MM.1S (cell line): ENCODE measurements at places on chromosomes 2 and 18.

DNA sequence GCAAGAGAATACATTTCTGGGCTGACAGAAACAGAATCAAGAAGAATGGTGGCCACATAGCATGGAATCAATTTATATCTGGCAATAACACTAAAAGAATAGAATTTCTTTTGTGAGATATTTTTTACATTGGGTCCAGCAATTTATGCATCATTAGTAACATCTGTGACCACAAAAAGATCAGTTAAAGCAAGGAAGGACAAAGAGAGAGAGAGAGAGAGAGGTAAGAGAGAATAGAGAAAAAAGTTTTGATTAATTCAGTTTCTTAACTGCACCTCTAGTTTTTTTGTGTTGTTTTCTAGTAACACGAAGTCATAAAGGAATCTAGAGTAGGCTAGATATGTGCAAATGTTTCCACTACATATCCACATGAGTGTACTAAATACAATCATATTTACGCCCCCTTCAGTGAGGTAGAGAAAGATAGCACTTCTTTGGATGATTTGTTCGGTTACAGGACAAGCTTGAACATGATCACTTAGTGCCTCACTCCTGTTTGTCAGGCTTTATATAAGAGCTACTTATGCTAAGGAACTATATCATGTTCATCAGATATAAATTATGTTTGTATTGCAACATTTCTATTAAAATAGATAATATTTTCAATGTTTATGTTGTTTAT, 247.4 kb upstream of the COL3A1 start:
- no peak for DNase-seq

DNA sequence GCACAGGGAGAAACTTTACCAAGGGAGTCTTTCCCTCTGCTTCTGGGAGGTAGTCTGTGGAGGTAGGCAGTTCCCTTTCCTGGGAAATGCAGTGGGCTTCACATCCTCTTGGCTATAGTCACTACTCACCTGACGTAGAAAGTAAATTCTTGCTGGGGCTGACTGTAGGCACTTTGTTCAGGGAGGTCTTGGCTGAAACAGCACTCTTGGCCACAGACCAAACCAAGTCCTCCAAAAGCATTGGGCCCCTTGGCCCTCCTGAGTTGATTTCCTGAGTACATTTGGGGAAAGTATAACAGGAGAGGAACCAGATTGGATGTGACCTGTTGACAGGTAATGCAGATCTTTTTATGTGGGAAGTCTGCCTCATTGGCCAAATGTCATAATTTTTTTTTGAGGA, 108.9 kb downstream of the MGAT5 start:
- DNase-seq, result no peak

- DNase-seq, result no peak
Measured at GRCh38 chr2:57182916-57183315, 863.7 kb upstream of the VRK2 start.

DNA sequence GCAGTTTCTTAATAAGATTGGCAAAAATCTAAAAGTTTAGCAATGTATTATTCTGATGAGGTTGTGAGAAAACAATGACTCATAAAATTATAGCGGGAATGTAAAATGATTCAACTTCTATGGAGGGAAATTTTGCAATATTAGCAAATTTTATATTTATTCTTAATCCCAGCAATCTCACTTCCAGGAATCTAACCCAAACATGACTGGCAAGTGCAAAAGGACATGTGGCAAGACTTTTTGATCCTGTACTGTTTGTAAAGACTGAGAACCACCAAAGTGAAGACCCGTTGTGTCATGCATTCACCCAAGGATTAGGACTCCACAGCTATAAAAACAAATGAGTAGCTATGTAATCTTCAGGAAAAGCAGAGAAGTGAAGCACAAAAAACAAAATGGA, 234.8 kb upstream of the KYNU start:
- DNase-seq, result no peak

DNA sequence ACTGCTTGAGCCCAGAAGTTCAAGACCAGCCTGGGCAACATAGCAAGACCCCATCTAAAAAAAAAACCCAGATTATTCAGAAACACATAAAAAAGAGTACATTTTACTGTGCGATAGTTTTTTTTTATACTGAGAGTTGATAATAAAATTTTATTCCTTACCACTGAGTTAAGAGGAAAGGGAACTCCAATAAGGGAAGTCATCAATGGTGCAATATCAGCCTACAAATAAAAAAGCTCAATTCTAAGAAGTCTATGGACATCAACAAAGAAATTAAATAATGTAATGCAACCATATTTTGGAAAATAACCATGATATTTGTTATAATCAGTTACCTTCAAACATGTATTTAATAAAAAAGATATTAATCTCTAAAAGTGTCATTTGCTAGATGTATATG, 46.6 kb downstream of the PIGN start:
- no peak for DNase-seq

DNA sequence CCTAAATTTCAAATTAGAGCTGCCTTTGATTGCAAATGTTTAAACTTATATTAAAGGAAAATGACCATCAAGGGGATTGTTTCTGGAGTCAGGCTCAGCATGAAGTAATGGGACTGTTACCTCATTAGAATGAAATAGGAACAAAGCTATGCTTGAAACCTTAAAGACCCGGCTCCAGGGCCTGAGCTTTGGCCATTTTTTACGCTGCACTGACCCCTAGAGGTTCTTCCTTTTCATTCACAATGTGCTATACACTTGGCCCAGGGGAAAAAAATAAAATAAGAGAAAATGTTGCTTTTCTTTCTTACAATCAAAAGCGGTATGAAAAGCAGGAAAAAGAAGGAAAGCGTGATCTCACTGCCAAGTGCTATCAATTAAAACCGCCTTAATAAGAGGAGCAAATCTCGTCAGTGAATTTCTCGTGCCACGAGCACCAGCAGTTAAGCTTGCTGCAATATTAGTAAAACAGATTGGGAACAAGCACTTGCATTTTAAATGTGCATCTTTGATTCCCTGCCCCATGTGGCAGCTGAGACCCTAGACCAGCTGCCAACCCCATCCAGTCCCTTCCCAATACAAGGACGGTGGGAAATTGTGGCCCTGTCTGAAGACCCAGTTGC, 96.6 kb downstream of the MBD2 start:
- DNase-seq, result peak; percentile 47

- DNase-seq, result no peak
Measured at GRCh38 chr2:55999790-56000189, 76.2 kb upstream of the EFEMP1 start.

DNA sequence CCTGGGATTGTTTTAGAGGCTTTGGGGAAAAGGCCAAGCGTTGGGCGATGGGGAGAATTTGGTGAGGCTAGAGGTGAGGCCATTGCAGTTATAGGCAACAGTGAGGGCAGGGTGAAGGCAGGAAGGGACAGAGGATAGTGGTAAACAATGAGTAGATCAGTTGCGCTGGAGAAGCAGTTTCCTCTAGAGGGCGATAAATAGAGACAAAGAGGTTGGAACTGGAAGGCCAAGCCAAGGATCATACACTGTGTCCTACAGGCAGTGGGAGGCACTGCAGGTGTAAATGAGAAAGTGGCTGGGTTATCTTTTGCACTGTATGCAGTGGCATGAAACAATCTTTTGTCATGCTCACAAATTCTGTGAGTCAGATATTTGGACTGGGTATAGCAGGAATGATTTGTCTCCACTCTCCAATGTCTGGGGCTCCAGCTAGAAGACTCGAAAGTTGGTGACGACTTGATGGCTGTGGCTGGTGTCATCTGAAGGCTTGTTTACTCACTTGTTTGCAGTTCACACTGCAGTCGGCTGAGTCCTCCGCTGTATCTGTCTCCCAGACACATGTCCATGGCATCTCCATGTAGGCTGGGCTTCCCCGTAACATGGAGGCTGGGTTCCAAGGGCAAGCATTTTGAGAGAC, 82.1 kb downstream of the TNP1 start:
- peak; percentile 66 for DNase-seq

DNA sequence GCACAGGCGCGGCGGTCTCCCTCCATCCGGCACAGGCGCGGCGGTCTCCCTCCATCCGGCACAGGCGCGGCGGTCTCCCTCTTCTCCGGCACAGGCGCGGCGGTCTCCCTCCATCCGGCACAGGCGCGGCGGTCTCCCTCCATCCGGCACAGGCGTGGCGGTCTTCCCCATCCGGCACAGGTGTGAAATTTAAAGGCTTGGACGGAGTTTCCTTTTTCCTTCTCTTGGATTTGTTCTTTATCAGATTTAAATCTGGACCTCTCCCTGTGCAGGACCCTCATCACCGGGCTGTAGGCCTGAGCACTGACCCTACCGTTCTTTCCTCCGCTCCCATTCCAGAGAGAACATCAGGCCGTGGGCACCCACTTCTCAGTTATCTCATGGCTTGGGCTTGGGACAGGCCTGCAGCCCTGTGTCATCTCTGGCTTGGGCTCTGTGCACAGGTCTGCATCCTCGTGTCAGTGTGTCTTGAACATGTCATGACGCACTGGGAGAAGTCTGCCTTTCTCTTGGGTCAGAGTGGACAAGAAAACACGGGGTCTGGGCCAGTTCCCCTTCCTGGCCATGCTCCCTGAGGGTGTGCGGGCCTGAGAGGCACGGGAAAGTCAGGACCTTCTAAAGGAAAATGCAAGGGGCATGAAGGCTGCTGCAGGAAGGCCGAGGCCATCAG, 53.9 kb upstream of the PXDN start:
- no peak for DNase-seq

GRCh38 chr2:219698748-219699439, 71.5 kb downstream of the SLC4A3 start:
- DNase-seq, result no peak

- no peak for DNase-seq
Measured at GRCh38 chr2:25339211-25339674, 2.5 kb downstream of the DNMT3A start.

DNA sequence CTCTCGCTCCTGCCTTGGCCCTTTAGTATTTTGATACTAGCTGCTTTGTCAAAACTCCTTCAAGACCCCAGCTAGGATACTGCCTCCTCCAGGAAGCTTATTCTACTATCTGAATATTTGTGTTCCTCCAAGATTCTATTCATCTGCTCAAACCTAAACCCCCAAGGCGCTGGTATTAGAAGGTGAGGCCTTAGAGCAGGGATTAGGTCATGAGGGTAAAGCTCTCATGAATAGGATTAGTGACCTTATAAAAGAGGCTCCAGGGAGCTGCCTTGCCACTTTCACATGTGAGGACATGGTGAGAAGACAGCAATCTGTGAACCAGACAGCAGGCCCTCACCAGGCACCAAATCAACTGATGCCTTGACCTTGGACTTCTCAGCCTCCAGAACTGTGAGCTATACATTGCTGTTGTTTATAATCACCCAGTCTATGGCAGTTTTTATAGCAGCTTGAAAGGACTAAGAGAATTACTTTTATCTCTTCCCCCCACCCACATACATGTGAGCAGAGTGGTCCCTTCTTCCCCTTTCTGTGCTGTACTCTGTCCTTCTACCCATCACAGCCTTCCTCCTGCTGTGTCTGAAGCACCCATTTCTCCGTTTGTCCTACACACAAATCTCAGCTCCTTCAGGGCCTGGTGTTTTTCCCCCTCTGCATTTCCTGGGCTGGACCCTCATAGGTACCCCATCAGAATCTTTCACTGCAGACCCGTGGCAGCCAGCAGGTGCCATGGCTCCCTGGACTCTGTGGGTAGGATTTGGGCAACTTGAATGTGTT, 54.5 kb downstream of the HS1BP3 start:
- DNase-seq, result no peak
